ENCODE measurements at places on chromosomes 4 and X. TPM values are rescaled to one million over a fixed set of nuclear protein-coding genes. Genes with fewer than 3 reads are reported as not detected.
A peak's percentile ranks its signal among the peaks of the same experiment; 100 is the strongest.

DNA sequence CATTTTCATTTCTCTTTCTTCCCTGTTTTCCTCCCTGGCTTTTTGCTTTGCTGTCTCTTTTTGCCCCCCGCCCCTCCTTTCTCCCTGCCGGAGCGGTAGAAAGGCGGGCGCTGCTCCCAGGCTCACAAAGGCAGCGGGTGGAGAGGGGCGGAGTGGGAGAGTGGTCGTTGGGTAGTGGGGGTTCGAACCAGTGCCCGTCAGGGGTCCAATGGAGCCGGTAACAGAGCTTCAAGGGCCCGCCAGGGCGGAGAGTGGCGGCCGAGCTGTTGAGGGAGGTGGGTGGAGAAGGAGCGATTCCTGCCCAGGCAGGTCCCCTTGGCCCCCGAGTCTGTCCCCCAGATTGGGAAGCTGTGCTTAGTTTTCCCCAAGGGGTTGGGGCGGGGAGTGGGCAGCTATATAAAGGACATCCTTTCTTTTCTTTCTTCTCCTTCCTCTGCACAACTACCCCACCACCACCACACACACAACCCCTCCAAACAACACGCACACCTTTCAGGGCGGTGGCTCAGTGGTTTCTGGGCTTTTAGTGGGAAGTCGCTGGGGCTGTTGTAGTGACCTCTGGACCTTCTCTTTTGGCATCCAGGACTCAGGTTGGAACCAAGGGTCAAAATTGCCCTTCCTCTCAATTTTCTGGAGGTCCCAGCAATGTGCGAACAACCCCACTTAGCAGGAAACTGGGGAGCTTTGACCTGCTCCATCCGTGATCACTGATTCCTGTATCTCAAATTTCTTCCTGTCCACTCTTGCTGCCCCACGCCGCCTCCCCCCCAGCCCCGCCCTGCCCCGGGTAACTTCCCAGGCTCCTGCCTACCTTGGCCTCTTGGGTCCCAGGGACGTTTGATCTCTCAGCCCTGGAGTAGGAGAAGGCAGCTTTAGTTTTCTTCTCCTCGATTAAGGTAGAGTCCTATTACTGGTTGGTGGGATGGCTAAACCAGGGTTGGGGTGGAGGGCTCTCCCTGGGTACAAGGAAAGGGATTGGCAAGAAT is 1.9 kb downstream of the EFNB1 start:
- H3K4me3 ChIP-seq, result peak overlapping the region; percentile 87
- DNase-seq, result no peak
- peaks cover 2% of the 10 kb centered on the region for H3K27me3 ChIP-seq
- no peaks in the 10 kb centered on the region for H3K36me3 ChIP-seq
- no peak overlapping the region for H3K27ac ChIP-seq

- H3K27me3 ChIP-seq, result no peaks in the 10 kb centered on the region
- H3K36me3 ChIP-seq, result peaks cover 2% of the 10 kb centered on the region
- no peak for DNase-seq
- H3K4me1 ChIP-seq, result no peaks in the 10 kb centered on the region
- H3K4me3 ChIP-seq, result no peak overlapping the region
- H3K27ac ChIP-seq, result no peak overlapping the region
These were observed 95.1 kb downstream of the RASL11B start for GRCh38 chr4:52957220-52957686.

DNA sequence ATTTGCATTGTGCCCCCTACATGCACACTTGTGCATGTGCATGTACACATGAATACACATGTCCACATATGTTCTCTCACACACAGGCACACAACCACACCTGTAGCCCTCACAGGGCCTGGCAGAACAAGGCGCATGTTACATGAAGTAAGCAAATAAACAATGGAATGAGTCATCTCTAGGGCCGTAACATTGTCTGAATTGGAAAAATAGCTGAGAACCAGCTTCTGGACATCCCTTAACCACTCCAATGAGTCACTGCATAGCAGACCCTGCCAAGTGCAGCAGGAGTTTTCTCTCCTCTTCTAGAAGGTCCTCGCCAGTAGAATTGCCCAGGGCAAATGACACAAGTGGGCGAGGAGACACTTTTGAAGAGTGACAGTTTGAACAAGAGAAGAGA is 66.1 kb downstream of the MAGEA10 start:
- no peak overlapping the region for H3K4me3 ChIP-seq
- H3K27ac ChIP-seq, result no peak overlapping the region
- H3K36me3 ChIP-seq, result no peaks in the 10 kb centered on the region

DNA sequence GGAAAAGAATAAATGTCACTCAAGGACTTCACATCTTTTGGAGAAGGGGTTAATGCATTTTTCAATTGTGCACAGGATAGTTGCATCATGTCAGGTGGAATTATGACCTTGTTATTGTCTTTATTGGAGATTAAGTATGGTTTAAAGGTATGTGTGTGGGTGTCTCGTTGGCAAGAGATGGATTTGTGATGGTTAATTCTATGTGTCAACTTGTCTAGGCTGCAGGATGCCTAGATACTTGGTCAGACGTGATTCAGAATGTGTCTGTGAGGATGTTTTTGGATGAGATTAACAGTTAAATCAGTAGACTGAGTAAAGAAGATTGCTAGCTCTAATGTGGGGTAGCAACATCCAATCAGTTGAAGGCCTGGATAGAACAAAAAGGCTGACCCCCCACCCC is 42.2 kb upstream of the HSD17B10 start:
- peaks cover 7% of the 10 kb centered on the region for H3K27me3 ChIP-seq
- H3K4me3 ChIP-seq, result no peak overlapping the region
- no peak for DNase-seq
- no peaks in the 10 kb centered on the region for H3K4me1 ChIP-seq
- H3K27ac ChIP-seq, result no peak overlapping the region
- H3K36me3 ChIP-seq, result no peaks in the 10 kb centered on the region

DNA sequence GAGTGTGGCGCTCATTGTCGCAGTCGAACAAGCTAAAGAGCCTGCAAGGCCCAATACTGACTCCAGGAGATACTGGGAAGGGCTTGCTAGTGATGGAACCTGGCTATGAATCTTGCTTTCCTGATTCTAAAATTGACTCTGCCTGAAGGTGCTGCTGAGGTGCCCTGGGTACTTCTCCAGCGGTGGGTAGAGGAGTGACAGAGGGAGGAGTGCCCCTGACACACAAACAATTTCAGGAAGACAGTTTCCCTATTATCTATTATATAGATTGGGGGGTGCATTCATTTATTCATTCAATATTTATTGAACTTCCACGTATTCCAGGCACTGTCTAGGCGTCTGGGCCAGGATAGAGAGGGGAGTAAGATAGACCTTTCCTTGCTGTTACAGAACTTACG is 339.2 kb upstream of the GATB start:
- H3K27me3 ChIP-seq, result no peaks in the 10 kb centered on the region
- no peak for DNase-seq
- peak overlapping the region; percentile 99 for H3K27ac ChIP-seq
- peak overlapping the region; percentile 89 for H3K4me3 ChIP-seq

DNA sequence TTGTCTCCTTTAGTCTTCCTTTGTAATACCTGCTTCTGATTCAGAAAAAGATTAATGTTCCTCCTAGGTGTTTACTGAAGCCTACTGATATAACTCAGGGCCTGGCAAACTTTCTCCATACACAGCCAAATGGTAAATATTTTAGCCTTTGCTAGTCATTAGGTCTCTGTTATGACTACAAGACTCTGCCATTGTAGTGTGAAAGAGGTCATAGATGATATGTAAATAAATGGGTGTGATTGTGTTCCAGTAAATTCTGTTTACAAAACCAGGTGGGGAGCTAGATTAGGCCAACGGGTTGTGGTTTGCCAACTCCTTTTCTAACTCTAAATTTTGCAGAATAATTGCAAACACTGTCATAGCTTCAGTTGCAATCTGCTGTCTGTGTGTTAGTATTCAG is 568.1 kb upstream of the GNPDA2 start:
- no peaks in the 10 kb centered on the region for H3K4me1 ChIP-seq
- no peaks in the 10 kb centered on the region for H3K27me3 ChIP-seq
- H3K4me3 ChIP-seq, result no peak overlapping the region
- DNase-seq, result no peak
- no peaks in the 10 kb centered on the region for H3K36me3 ChIP-seq

DNA sequence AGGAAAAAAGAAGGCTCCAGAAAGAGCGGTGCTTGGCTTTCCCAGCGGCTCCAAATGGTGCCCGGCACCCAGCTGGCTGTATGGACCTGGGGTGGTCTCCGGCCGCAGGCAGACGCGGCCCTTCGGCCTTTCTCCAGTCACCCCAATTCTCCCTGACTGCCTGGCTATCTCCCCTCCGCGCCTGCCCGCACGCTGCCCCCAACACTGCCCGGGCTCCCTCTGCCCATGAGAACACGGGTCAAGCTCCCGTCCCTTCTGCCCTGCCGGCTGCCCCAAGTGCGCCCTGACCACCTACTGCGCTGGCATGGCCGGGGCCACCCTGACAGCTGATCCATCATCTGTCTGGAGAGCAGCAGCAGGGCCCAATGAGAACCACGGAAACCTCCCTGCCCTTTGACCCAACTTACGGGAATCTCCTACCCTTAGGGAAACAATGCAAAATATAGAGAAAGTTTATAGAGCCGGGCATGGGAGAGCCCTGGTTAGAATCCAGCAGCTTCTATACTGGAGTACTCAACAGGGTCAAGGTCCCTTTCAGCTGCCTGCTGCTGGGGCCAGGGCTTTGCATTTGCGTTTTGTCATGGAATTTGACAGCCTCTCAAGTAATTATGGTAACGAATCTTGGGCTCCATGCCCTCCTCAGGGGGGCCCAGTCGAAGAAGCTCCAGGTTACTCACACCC is 1.2 kb upstream of the FAM3A start:
- H3K27ac ChIP-seq, result no peak overlapping the region
- DNase-seq, result no peak
- no peak overlapping the region for H3K4me3 ChIP-seq
- no peaks in the 10 kb centered on the region for H3K27me3 ChIP-seq
- peaks cover 15% of the 10 kb centered on the region for H3K4me1 ChIP-seq

- H3K36me3 ChIP-seq, result peaks cover 47% of the 10 kb centered on the region
- H3K27me3 ChIP-seq, result no peaks in the 10 kb centered on the region
- H3K4me3 ChIP-seq, result no peak overlapping the region
- DNase-seq, result no peak
- H3K4me1 ChIP-seq, result peaks cover 20% of the 10 kb centered on the region
These were observed 7.4 kb downstream of the PLCXD1 start for GRCh38 chrX:288561-288991.

DNA sequence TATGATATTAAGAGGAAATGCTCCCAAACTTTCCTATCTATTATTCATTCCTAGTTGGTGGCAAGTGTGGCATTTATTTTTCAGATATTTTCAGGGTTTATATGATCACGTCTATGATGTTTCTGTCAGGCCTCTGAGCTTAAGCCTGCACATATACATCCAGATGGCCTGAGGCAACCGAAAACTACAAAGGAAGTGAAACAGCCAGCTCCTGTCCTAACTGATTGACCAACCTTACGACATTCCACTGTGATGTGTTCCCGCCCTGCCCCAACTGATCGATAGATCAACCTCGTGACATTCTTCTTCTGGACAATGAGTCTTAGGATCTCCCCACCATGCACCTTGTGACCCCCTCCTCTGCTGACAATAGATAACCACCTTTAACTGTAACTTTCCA is 67.6 kb upstream of the CTSO start:
- H3K27ac ChIP-seq, result no peak overlapping the region
- no peaks in the 10 kb centered on the region for H3K36me3 ChIP-seq
- H3K27me3 ChIP-seq, result no peaks in the 10 kb centered on the region
- no peak for DNase-seq

NMU gene
- total RNA-seq, result not detected

PRR32 gene
- not detected for total RNA-seq

VCX3A gene
- not detected for total RNA-seq

PPEF2 gene
- 0.17 TPM for total RNA-seq
